Psoas muscle (tissue), 8 donors: ENCODE measurements at places on chromosomes 5 and 9. TPM values are rescaled to one million over a fixed set of nuclear protein-coding genes. Genes with fewer than 3 reads are reported as not detected.

CD180 gene
- 0.10 TPM for polyA plus RNA-seq

AK8 gene
- 0.10 TPM for polyA plus RNA-seq

NPR3 gene
- 1.8 TPM for polyA plus RNA-seq

HTR1A gene
- polyA plus RNA-seq: not detected

PDZD2 gene
- 1.4 TPM for polyA plus RNA-seq

FBXO38 gene
- polyA plus RNA-seq: 28.9 TPM

P4HA2 gene
- 10.2 TPM for polyA plus RNA-seq

SOHLH1 gene
- polyA plus RNA-seq: not detected

SPINK4 gene
- polyA plus RNA-seq: not detected

GRIN1 gene
- polyA plus RNA-seq: not detected

PHF19 gene
- 8.2 TPM for polyA plus RNA-seq

APBA1 gene
- polyA plus RNA-seq: 0.23 TPM

ZSWIM6 gene
- polyA plus RNA-seq: 5.8 TPM

DNA sequence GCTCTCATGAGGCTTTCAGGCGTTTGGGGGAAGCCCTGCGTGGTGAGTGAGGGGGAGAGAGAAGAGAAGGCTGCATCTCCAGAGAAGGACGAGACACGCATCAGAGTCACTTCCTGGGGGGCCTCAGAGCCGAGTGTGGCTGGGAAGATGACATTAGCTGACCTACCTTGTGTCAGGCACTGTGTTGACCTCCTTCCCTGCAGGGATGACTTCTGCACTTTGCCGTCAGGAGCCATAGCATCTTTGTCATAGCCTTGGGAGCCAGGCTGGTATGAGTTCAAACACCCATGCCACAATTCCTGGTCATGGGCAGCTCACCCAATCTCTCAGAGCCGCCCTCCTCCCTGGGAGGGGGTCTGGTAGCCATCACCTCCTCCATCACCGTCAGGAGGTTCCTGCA is 17.3 kb downstream of the NEURL1B start:
- DNase-seq: no peak

GRCh38 chr9:97307091-97307490 is 368 bp upstream of the CCDC180 start:
- DNase-seq: peak; percentile 71

- no peak for DNase-seq
Observed at GRCh38 chr9:38362852-38363588, 29.5 kb upstream of the ALDH1B1 start.

DNA sequence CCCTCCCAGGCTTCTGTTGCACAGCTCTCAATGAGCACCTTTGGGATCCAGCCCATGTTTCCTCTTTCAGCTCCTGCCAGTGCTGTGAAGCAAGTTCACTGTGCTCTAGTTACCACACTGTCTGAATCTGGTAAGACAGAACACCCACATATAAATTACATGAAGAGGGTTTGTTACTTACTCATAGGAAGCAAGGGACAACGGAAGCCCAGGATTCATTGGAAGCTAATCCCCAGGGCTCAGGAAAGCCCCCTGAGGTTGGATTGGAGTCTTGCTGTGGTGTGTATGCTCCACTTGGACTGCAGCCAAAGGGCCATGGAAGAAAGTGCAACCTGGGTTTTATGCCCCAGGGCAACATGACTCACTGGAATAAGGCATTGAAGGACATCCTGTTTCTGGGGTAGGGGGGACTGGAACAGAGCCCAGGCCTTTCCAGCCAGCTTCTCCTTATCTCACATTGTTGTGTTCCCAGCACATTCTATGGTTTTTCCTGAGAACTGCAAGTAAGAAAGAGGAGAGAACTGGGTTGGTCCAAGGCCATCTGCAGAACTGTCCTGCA is 15.6 kb upstream of the CLK4 start:
- no peak for DNase-seq

DNA sequence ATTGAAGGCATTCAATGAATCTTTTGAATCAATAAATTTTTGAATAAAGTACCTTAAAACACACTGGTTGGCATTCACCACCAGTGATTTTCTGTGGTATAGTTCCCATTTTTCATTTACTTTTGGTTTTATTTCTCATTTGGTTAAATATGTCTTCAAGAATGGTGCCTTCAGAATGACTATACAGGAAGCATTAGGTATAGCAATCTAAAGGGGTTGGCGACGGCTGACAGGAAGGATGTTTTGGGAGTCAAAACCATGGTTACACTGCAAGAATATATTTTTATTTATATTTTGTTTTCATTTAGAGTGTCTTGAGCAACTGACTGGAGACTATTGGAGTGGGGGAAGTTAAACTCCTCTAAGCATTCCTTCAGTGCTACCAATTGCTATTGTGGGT is 235.7 kb downstream of the HTR1A start:
- DNase-seq: no peak

GRCh38 chr9:38336341-38336740 is 56.2 kb upstream of the ALDH1B1 start:
- DNase-seq: no peak

DNA sequence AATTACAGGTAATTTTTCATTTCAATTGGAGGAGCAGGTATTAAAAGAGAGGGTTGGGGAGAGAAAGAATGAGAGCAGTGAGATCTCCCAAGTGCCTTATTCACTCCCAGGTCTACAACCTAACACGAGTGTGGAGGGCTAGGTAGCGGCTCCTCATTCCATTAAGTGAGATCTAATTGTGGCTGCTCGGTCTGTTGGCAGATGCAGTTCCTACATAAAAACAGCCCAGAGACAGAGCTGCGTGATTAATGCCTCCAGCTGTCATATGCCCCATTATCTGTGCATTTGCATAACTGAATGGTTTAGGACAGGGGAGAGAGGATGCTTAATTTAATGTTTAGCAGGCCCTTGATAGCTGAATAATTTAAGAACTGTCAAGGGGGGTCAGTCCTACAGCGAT is 100.5 kb downstream of the PSAT1 start:
- no peak for DNase-seq

DNA sequence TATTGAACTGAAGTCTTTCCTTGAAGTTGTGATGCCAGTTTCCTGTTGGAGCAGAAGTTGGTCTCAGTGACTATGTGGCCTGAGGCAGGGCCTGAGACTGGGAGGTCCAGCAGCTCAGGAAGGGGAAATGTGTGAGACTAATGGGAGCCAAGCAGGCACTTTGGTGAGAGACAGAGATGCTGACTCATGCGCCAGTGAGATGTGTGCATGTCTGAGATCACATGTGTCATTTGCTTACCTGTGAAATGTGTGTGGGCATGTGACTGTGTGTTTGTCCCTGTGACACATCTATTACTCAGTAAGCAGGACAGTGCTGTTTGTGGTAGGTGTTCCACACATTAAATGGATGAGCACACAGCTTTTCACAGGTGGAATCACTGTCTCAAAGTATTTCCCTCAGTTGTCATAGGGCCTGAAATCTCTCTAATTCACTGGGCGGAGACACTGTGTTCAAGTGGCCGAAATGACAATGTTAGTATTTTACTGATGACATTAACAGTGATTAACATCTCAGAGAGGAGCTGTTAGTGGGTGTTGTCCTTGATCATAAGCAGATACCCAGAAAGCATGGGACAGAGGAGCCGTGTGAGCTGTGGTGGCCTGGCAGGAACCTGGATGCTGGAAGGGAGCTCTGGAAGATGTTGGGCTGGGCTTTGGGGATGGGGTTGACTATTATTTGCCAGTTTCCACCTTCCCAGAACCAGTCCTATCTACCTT is 7.4 kb downstream of the NPR2 start:
- no peak for DNase-seq

DNA sequence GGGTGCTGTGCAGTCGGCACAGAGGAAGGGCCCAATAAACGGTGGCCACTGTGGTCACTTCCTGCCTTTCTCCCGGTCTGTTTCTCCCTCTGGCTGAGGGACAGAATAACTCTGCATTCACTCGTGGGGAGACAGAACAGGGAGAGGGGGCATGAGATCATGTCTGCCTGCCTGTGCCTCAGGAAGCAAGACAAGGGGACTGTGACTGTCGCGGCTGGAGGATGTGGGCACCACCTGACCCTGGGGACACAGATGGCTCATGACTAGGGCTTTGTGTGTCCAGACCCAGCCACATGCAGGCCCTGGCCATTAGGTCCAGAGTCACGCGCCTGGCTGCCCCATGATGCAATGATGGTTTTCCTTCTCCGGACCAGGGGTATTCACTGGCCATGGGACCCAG is 5.8 kb downstream of the TRUB2 start:
- DNase-seq: no peak

DNA sequence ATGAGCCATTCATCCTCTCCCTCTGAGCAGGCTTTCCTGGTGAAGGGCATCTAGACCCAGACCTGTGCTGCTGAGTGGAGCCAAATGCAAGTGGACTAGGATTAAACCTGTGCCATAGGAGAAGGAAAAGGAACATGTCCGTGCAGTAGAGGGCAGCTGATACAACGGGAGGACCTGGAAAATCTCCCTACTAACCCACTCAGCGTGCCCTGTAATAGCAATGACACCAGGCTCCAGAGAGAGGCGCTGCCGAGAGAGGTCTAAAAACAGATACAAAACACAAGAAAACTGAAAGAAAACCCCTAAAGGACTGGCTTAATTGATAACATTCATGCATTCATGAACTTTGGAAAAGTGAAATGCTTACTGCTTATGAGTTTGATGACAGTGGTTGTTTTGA is 60.8 kb downstream of the PFDN1 start:
- no peak for DNase-seq

DNA sequence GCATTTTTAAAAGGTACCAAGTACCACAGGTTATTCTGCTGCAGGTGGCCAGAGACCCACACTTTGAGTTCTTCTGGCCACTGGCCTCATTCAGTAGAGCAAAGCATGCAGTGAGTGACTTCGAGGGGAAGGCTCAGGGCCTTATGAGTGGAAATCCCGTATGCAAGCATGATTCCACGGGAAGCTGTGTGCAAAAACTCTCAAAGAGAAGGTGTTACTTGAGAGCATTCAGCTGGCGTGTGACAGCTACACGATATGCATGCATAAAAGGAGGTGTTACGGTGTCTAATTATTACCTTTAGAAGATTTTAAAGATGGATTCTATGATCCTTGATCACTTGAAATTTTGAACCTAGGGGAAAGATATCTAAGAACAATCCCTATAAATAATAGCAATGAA is 160.3 kb downstream of the ENC1 start:
- DNase-seq: no peak

- DNase-seq: peak; percentile 93
Observed at GRCh38 chr5:181243564-181244343, at the start of gene RACK1. RACK1 (minus strand) TSS chr5:181243906; CDS start chr5:181243800, 106 bp downstream.

GRCh38 chr5:173392-174290 is 17.7 kb upstream of the LRRC14B start:
- DNase-seq: peak; percentile 28

DNA sequence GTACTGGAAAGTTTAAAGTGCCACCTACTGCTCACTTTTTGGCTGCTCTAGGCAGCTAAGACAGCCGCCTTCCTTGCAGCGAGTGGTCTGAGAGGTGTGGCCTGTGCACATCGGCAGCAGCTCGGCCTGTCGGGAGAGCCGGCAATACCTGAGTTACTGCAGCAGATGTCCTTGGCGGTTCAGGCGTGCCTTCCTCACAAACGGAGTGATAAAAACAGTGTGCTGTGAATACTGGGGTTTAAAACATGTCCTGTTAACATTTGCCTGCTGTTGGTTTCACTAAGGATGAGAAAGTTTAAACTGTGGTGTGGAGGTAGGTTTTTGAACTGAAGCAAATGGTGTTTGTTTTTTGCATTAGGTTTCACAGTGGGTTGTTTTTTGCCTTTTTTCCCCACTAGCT is 12.9 kb downstream of the TRAF2 start:
- no peak for DNase-seq

DNA sequence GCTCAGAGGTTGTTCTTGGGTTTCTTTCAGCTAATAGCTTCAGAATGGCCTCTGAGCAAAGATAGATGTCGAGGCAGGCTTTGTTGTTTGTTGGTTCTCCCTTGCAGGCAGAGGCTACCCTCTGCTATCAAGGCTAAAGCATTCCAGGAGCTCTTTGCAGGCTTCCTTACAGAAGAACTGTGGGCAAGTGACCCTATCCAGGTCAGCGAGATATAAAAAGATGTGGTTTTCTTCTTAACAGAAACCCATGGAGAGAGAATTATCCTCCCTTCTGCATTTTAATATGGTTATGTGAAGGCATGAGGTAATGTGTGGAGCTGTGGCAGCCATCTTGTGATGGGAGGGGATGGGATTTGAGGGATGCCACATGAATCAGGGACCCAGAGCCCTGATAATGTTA is 67.0 kb downstream of the TLE4 start:
- no peak for DNase-seq

GRCh38 chr9:121498150-121498486 is 1.5 kb downstream of the GGTA1 start:
- DNase-seq: no peak

DNA sequence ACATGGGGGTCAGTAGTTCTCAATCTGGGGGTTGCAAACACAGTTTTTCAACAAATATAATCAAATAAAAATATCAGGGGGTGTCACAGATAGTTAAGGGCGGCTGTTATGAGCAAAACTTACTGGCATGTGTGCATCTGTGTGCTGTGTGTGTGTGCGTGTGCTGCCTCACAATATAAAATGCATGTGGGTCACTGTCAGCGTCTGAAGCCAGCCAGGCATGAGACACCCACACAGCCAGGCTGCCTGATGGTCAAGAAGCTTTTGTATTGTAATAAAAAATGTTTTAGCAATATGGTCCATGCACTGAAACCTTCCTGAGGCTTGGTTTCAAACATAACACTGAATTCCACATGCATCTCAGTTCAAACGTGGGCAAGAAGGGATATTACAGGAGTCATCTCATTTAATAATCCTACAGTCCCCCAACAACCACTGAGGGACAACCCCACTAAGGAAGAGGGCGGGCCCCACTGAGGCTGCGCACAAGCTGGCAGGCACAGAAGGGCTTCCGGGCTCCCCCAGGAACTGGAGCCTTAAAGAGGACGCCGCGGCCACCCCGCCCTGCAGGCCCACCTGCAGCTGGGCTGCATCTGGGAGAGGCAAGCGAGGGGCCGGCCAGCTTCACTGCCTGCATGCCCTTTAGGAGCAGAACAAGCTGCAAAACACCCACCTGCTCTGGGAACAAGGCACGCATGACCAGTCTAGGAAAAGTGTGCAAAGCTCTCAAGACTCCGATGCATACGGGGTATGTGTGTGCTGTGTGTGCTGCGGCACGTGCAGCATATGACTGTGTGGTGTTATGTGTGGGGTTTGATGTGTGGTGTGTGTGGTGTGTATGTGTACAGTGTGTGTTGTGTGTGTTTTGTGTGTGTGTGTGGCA is 14.1 kb downstream of the SEMA4D start:
- DNase-seq: no peak

DNA sequence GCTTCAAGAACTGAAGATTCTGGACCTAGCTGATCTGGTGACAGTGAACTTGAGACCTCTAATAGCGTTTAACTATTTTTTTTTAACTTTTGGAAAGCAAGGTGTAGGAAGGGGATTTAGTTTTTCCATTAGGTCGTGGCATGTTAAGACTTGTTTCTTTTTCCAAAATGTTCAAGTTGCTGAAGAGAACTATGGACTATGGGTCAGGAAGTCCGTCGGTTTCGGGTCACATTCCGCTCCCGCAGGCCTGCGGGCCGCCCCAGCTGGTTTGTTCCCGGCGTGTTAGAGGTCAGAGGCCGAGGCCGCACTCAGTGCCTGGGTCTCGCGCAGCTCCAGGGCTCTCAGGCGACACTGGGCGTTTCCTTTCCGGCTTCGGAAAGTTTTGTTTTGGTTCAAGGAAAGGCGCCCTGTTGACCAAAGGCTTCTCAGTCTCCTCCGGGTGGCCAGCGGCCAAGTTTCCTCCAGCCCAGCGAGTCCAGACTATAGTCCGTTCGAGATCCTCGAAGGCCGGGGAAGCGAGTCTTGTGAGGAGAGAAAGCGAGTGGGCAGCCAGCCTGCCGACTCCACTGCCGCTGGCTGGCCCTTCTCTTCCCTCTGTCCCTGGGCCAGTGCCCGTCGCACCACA is 586 bp upstream of the FCHO2 start:
- peak; percentile 91 for DNase-seq

- DNase-seq: no peak
Observed at GRCh38 chr9:85213650-85214607, 527.8 kb downstream of the AGTPBP1 start.
